ENCODE measurements at places on chromosomes 16 and 17.

- no peak for DNase-seq
These were observed 673.6 kb upstream of the CDH8 start for GRCh38 chr16:62709794-62710193.

DNA sequence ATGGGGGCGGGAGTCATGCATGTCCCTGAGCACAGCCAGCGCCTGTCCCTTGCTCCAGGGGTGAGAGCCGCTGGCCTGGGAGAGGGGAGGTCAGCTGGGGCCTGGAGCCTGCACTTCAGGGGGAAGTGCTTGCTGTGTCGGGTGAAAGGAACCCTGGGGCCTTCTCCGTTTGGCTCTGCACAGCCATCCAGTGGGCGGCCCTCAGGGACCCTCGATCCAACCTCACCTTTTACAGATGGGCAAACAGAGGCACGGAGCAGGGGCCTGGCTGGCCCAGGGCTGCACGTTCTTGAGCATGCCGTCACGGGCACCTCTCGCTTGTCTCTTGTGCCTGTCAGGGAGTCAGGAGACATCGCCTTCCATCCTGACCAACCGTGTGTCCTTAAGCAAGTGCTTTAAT, 1.8 kb downstream of the SNX20 start:
- DNase-seq, result no peak

- DNase-seq, result no peak
These were observed 853.9 kb upstream of the EEF2KMT start for GRCh38 chr16:5951486-5951885.

DNA sequence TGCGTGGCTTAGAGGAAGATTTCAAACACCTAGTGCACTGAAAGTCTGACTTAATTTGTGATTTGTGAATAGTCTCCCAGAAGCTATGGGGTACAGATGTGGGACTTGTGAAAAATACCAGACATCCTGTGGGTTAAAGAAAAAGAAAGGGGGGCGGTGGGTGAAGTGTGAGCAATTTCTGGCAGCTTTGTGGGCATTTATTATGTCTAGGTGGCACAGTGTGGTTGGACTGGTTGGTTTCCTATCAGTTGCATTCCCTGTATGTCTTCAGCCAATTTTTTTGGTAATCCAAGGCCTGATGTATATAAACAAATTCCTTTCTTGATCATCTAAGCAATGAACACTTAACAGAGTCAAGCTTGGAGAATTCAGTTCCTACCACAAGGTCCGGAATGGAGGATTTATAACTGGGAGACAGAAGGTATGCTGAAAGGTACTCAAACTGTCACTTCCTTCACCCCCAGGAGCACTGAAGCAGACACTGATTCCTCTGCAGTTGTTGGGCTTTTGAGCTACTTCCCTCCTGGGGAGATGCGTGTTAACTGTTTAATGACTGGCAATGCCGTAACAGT, 211.6 kb downstream of the WWOX start:
- no peak for DNase-seq

- peak; percentile 80 for DNase-seq
These were observed 313 bp downstream of the UBTF start for GRCh38 chr17:44219108-44219615.

DNA sequence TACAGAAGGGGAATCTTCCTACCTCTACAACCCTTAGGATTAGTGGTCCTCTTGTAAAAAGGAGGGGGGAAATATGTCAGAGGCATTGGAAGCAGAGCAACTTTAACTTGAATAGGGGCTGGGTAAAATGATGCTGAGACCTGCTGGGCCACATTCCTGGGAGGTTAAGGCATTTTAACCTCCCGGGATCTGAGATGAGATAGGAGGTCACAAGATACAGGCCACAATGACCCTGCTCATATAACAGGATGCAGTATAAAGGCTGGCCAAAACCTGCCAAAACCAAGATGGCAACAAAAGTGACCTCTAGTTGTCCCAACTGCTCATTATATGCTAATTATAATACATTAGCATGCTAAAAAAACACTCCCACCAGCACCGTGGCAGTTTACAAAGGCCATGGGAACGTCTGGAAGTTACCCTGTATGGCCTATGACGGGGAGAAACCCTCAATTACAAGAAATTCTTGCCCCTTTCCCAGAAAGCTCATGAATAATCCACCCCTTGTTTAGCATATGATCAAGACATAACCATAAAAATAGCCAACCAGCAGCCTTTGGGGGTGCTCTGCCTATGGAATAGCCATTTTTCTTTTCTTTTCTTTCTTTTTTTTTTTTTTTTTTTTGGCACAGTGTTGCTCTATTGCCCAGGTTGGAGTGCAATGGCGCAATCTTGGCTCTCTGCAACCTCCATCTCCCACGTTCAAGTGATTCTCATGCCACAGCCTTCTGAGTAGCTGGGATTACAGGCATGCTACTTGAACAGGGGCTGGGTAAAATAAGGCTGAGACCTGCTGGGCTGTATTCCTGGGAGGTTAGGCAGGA, 6.2 kb upstream of the C1QTNF1 start:
- DNase-seq, result no peak

- DNase-seq, result no peak
These were observed 75.1 kb upstream of the C17orf78 start for GRCh38 chr17:37300683-37301082.

- no peak for DNase-seq
These were observed 12.4 kb downstream of the CCDC47 start for GRCh38 chr17:63760771-63761539.

DNA sequence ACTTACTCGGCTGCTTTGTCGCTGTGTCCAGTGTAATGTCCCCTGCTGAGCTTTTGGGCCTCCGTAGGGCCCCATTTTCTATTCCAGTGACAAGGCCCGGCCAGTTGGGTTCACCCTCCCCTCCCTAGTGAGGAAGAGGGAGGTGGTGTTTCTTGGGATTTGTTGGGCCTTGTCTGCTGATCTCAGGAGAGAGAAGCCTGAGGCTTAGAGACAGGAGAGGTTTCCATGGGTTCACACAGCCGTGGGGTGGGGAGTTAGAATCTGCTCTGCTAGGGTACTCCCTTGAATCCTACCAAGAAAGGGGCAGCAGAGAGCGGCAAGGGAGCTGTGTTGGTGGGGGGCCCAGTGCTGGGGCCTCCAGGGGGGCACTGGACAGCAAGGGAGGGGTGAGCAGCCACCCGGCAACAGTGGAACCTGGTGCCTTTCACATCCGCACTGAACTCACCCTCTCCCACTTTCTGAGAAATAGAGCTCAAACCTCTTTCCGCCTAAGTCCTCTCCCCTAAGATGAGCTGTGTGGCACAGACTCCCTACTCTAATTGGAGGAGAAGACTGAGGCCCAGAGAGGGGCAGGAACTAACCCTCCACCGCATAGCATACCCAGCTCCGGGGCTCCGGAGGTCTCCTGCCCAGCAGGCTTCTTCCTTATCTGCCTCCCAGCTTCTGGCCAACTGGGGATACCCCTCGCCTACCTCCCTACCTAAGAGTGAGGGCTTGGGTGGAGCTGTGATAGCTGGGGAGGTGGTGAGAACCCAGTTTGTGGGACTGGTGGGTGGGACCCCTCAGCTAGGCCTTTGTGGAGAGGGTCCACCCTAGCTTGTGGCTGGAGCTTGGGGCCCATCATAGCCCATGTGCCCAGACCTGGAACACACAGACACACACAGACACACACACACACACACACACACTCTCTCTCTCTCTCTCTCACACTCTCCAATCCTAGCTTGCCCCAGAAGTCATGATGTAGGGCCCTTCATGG, 6.8 kb downstream of the TBKBP1 start:
- DNase-seq, result no peak

DNA sequence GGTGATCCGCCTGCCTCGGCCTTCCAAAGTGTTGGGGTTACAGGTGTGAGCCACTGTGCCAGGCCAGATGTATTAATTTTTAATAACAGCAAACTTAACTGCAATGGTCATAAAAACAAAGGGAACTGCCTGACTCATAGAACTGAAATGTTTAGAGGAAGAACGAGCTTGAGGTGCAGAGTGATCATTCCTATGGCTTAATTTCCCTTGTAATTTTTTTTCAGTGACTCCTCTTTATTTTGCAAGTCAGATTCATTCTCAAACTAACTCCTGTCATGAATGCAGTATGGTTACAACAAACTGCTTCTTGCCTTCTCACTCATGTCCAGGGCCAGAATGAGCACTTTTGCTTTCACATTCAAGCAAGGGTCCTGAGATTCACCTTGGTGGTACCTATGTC, 231.3 kb downstream of the HAPSTR1 start:
- DNase-seq, result no peak

GRCh38 chr17:44922136-44922535, 6.8 kb upstream of the GFAP start:
- DNase-seq, result no peak

GRCh38 chr17:80775863-80776262, 215.8 kb upstream of the CHMP6 start:
- DNase-seq, result no peak

DNA sequence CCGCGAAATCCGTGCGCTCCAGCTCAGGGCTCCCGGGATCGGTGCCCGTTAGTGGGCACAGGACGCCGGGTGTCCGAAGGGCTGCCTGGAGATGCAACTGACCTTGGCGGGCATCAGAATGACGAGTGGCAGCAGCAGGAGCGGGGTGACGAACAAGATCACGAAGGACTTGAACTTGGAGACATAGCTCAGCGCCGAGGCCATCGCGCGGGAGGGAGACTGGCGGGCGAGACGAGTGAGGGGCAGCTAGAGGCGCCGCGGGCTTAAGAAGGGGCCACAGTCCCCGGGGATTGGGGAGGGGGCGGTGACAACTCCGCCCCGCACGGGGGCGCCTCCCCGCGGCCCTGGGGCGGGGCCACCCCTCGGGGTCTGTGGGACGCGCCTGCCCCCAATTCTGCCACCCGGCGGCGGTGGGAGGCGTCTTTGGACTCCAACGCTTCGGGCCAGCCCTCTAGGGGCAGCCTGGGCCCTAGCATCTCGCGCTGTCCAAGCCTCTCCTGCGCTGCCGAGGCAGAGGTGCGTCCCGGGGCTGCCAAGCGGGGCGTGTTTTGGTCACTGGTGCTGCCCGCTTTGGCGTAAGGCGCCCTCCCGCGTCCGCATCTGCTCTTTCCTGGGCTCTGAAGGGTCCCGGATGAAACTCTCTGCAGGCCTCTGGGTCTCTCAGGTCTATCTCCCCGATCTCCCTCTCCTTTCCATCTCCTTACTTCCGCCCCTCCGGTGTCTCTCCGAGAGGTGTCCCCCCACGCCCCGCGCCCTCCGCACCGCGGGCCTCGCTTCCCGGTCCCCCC, at the start of gene SLC13A5:
SLC13A5 (minus strand) TSS at position 240 of the 788 bp plus-strand sequence; CDS start at position 204, 36 bp downstream.
- peak; percentile 70 for DNase-seq

GRCh38 chr17:5780476-5780875, 196.2 kb upstream of the NLRP1 start:
- DNase-seq, result no peak

GRCh38 chr17:10275418-10275817, 77.0 kb upstream of the GAS7 start:
- no peak for DNase-seq

DNA sequence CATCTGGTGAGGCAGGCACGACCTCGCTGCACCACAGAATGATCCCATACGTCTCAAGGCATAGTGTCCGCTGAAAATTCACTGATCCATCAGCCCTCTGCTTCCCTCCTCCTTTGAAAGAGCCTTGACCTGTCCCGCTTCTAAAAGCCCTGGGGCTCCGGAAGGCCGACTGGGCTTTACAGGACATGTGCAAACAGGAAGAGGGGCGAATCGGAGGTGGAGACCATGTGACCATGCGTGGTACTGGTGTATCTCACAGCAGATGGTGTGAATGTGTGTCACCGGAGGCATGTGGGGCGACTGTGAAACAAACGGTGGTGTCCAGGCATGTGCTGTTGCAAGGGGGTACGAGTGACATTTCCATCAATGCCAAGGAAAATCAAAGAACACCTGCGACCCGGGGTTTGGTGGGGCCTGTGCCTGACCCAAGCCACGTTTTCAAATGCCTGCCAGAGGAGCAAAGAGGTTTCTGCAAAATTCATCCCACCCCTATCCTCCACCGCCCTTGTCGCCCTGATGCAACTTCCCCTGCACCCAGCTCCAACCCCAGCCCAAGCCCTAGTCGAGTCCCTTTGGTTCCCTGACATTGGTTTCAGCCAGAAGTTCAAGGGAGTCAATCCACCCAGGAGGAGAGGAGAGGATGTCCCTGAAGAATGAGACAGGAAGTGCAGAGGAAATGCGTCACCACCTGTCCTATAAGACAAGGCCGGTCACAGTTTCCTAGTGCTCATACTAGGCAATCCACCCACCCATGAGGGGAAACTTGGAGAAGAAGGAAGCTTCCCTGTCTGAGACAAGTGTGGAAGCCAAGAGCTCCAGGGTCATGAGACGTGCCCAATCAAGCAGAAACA, 5.9 kb upstream of the KCNJ18 start:
- no peak for DNase-seq

DNA sequence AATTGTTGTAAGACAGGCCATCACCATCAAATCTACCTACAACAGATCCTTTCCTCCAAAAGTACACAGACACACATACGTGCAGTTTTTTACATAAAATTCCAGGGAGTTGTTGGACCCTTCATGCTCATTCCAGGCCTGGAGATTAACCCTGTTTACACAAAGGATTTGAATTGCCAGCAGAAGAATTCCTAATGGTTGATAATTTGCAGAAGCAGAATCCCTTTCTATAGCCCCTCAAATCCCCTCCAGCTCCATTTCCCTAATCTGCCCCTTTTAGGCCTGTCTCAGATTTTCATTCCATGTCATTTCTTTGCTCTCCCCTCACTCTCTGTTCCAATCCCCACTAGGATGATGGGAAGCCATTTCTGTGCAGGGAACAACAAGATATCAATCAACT, 102.9 kb upstream of the TOX3 start:
- no peak for DNase-seq

GRCh38 chr17:7854078-7854777, 638 bp upstream of the TMEM88 start:
- no peak for DNase-seq

DNA sequence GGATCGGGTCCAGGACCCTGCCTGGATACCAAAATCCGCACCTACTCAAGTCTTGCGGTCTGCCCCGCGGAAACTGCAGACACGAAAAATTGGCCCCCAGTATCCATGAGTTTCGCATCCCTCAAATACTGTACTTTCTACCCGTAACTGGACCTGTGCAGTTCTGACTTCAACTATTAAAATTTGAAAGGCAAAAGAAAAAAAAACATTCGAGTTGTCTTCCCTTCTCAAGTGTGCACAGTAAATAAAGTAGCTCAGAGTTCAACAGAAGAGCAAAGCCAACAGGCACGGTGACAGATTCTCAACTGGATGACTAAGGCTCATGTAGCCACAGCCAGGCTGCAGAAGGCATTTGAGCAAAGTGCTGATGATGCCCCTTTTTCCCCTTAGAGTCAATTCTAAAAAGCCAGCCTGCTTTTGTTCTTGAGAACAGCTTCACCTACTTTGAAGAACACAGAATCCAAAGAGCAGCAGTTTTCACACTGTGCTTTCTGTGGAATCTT, 32.5 kb downstream of the MARF1 start:
- no peak for DNase-seq

DNA sequence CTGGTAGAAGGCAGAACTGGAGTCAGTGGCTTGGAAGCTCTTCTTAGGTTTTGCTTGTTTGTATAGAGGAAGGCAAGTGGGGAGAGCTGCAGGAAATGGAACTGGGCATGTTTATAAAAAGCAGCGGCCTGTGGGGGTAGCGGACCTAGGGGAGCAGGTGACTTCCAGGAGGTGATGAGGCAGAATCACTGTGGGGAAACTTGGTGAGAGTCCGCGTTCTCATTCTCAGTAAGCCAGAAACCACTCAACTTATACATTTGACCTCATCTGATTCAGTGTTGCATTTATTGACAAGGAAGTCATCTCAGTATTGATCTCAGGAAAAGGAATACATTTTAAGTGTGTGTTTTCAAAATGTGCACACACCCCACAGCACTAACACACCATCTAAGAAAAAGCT, 299.8 kb downstream of the CNTNAP4 start:
- DNase-seq, result no peak
